Fibroblast of skin of right quadriceps (primary cell): ENCODE measurements at places on chromosomes 6 and 20.
A peak's percentile ranks its signal among the peaks of the same experiment; 100 is the strongest.

DNA sequence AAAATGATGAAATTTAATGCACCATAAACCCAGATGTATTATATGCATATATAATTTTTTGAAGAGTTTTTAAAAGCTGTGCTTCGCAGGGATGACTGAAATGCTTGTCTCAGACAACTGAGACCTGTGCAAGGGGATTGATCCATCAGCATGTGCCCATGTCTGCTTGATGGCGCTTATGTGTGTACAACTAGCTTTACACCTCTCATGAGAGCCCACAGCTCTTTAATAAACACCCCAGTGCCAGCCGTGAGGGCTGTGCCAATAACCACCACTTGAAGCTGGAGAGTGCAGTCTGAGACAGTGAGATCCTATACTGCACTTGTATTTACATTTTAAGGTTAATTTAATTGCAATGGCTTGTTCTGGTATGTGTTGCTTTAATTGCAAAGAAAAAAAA, 225.5 kb downstream of the BCKDHB start:
- no peak for DNase-seq

- DNase-seq: no peak
Measured at GRCh38 chr20:19761841-19762240, 3.8 kb downstream of the RIN2 start.

GRCh38 chr6:38105066-38105465, 285.5 kb downstream of the ZFAND3 start:
- DNase-seq: no peak

DNA sequence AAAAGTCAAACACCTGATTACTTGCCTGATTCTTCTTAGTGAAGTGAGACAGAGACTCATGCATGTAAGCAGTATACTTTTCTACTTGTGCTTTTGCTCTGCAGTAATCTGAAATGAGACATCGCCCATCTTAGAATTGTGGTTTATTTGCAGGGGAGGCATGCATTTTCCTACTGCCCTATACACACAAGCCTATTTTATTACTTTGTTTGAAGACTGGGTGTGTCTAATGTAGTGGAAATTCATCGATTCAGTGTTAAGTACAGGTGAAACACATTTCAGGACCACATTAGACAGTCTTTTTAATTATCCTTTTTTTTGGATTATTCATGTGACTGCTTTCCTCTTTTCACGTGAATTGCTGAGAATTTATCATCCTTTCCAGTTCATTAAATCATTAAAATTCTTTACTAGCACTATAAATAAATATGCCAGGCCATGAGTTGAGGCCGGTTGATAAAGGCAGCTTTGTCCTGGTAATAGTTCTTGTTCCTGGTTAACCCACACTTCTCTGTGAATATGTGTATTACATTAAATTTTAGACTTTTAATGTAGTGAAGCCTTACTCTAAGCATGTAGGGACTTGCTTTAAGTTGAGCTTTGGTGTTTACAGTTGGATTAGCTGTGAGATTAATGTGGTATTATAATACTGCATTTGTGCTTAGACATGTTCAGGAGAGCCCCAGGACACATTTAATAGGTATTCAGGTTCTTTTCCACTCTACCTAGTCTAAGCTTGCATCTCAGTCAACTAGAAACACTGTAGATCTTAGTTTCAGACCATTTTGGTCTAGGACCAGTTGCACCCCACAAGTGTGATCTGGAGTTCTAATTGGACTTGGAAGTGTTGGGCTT, 10.8 kb upstream of the BTBD3 start:
- no peak for DNase-seq

- DNase-seq: peak; percentile 67
Measured at GRCh38 chr20:39264506-39265172, 302.5 kb downstream of the DHX35 start.

GRCh38 chr20:44394452-44394701, 38.9 kb downstream of the HNF4A start:
- no peak for DNase-seq

- DNase-seq: no peak
Measured at GRCh38 chr20:32263398-32263954, 14.0 kb upstream of the KIF3B start.

DNA sequence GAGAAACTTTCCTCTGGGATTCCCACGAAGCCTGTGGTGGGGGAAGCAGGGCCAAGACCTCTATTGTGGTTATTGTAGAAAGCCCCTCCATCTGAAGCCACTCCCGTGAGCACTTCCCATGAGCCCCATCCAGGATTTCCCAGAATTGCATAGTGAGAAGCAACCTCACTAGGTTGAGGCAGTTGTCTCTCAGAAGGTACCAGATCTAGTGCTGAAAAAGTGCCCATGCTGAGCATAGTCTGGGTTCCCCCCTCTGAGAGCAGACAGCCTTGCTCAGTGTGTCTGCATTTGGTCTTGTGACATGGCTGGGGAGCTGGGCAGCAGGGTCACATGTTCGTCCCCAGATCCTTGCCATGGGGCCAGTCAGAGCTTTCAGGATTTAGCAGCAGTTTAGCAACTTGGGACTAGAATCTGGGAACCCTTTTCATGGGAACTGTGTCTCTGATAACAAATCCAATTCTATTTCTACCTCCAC, 38.6 kb downstream of the SLC9A8 start:
- no peak for DNase-seq

DNA sequence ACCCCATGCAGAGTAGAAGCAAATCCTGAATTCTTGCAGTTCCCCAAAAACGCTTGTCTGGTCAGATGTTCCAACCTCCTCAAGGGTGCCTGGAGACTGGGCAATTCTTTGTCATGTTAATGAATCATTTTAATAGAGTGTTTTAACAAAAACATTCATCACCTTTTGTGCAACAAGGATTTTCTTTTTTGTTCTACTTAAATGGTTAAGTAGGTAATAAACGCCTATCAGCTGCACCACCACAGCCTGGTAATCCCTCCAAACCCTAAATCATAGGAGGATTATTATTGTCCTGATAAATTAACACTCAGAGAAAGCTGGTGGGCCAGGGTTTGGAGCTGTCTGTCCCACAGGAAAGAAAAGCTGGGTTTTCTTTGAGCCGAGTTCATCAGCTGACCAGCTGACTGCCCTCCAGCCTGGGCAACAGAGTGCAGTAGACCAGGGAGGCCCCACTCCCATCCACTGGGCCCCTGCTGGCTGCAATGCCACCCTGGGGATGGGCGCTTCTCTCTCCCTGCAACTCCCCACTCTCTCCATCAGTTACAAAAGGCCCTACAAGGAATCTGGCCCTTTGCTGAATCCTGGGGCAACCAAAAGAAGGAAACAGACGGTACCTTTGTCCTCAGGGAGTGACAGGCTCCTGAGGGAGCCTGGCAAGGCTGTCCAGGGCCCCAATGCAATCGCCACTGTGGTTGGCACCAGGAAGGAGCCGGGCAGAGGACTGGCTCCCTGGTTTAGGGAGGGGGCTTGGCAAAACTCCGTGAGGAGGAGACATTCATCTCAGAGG, 23.1 kb upstream of the BMP7 start:
- DNase-seq: no peak

- no peak for DNase-seq
Measured at GRCh38 chr6:143399176-143399575, 51.3 kb downstream of the ADAT2 start.
